ENCODE measurements at places on chromosomes 7 and 10.
A peak's percentile ranks its signal among the peaks of the same experiment; 100 is the strongest.

- DNase-seq, result no peak
These were observed 10.7 kb downstream of the APBB1IP start for GRCh38 chr10:26448706-26449435.

GRCh38 chr7:82039621-82040020, 269.8 kb upstream of the HGF start:
- no peak for DNase-seq

- DNase-seq, result no peak
These were observed 805.4 kb upstream of the SORCS1 start for GRCh38 chr10:107969936-107970335.

- peak; percentile 28 for DNase-seq
These were observed 217.0 kb downstream of the CREB5 start for GRCh38 chr7:28629216-28629842.

- DNase-seq, result peak; percentile 34
These were observed 2.5 kb downstream of the ANTXRL start for GRCh38 chr10:46289209-46289810.

GRCh38 chr7:24378871-24379616, 95.1 kb downstream of the NPY start:
- DNase-seq, result peak; percentile 81

DNA sequence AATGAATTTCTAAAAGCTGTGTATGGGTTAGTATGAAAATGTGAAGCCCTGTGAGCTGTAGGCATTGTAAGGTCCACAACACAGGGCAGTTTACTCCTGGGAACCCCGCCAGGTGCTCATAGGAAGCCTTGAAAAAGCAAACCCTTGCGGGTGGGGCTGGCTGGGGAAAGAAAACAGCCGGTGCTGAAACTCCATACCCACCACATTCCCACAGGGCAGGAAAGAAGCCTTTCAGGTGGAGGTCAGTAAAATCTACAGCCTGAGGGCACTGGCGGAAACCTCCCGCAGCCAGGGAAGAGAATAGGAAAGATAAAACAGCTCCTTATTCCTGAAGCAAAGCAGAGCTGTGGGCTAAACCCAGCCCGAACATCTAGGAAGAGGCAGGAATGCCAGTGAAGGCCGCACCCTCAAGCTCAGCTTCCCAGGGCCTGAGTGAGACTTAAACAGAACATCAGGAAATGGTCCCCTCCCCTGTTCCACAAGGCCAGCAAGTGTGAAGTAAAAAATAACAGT, 34.7 kb downstream of the PODXL start:
- no peak for DNase-seq

DNA sequence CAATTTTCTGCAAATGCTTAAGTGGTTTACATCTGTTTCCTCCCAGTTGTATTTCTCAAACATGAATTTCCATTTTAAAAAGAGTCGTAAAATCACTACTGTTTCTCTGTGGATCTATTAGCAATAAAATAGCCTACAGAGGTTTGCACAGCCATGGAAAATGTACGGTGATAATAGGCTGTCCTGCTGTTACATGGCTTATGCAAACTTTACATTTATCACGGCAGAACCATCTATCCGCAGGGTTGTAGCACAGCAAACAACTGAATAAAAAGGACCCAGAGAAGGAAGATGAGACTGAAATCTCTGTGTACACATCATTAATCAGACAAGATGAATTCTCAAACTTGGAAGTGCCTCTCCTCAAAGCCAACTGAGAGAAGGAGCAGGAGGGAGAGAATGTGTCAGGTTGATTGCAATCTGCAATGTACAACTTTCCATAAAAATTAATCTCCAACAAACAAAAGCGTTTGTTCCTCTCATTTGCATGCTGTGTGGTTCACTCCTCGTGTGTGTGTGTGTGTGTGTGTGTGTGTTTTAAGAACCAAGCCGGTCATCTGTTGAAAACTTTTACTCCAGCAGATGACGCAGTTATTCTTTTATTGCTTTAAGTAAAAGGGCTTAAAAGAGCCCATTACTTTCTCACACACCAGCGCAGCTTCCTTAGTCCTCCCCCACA, 279.3 kb downstream of the SKAP2 start:
- DNase-seq, result no peak

DNA sequence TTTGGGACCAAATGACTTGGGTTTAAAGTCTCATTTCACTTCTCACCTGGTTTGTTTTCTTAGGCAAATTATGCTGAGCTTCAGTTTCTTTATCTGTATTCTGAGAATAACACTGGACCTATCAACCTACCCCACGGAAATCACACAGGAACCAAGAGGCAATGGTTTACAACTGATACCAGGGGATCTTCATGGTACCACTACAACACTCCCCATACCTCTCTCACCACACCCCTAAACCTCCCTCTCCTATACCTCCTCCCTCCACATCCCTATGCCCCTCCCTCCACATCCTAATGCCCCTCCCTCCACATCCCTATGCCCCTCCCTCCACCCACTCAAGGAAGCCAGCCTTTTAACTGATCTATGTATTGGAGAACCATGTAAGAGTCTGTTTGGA, 9.9 kb downstream of the FAM204A start:
- DNase-seq, result no peak

DNA sequence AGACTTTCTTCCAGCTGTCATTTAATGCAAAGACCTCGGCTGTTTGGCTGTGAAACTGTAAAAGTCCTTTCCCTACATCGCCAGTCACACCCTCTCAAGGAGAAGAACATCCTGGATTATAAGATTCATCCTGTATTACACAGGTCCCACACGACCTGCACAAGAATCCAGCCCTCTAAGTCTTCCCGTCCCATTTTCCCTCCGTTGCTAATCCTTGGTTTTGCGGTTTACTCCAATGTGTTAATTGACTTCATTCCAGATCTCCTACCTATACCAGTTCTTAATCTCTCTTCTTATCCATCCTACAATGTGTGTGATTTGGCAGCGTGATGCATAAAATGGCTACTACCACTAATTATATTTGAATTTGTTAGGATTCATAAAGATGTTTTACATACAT, 110.4 kb downstream of the COL28A1 start:
- DNase-seq, result no peak

All from iris pigment epithelial cell (primary cell).